ENCODE measurements at places on chromosomes 11 and 22. TPM values are rescaled to one million over a fixed set of nuclear protein-coding genes. Genes with fewer than 3 reads are reported as not detected.

GRCh38 chr22:46671824-46672432 is 51.7 kb downstream of the GRAMD4 start:
- no peak overlapping the region for H3K27ac ChIP-seq
- H3K4me1 ChIP-seq, result peaks cover 36% of the 10 kb centered on the region
- no peaks in the 10 kb centered on the region for H3K27me3 ChIP-seq
- DNase-seq, result no peak
- H3K36me3 ChIP-seq, result peaks cover 2% of the 10 kb centered on the region
- no peak overlapping the region for H3K4me3 ChIP-seq

GRCh38 chr11:109849946-109850345 is 243.2 kb upstream of the ZC3H12C start:
- H3K27ac ChIP-seq, result no peak overlapping the region
- H3K4me1 ChIP-seq, result no peaks in the 10 kb centered on the region
- peaks cover 5% of the 10 kb centered on the region for H3K27me3 ChIP-seq
- H3K36me3 ChIP-seq, result no peaks in the 10 kb centered on the region
- H3K4me3 ChIP-seq, result no peak overlapping the region
- no peak for DNase-seq

The SELENOH gene
- 147 TPM for total RNA-seq

GRCh38 chr11:15654451-15654850 is 539.7 kb downstream of the INSC start:
- no peak overlapping the region for H3K4me3 ChIP-seq
- H3K4me1 ChIP-seq, result no peaks in the 10 kb centered on the region
- no peak overlapping the region for H3K27ac ChIP-seq
- no peaks in the 10 kb centered on the region for H3K36me3 ChIP-seq
- H3K27me3 ChIP-seq, result peaks cover 27% of the 10 kb centered on the region

DNA sequence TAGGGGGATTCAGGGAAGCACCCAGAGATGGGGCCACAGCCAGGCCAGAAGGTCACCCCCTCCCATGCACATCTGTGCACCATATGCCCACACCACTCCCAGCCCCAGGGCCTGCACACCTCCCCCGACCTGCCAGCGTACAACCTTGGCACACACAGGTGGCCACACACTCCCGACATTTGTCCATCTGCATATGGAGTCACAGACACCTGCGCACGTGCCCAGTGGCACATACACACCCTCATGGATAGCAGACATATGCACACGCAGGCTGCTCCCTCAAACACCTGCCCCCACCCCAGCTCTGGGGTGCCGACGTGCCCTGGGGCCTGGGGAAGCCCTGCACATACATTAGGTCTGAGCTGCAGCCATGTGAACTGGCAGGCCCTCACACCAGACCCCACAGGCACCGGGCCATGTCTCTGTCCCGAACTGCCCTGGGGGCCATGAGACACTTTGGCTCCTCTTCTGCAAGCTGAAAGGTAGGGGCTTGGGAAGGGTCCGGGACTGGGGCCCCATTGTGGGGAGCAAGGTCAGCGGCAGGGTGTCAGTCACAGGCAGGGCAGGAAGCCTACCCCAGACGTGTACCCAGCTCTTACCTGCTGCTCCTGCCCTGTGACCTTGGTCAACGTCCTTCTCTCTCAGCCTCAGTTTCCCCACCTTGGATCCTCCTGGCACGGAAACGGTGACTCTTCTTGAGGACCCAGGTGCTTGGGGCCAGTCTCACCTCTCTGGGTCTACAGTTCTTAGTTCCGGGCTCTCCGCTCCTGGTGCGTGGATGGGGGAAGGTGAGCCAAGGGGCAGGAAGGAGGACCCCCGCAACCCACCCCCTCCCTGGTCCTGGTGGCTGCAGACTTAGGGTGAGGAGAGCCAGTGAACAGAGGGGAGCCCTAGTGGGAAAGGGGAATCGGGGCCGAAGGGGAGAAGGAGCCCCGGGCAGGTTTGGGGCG is 579 bp upstream of the CABP7 start:
- H3K4me3 ChIP-seq, result peak overlapping the region; percentile 38
- H3K27ac ChIP-seq, result no peak overlapping the region
- DNase-seq, result no peak

DNA sequence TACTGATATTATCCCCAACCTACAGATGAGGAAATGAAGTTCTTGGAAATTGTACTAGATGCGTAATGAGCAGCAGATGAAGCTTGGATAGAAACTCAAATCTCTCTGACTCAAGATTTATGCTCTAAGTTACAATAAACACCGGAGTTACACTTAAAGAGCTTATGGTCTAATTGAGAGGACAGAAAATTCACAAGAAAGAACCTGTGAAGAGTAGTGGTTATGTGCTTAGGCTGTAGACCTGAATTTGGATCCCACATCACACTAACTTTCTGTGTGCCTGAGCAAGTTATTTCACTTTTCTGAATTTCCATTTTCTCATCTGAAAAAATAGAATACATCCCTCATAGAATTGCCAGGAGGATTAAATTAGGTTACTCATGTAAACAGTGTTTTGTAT is 58.5 kb downstream of the FLI1 start:
- H3K4me1 ChIP-seq, result peaks cover 75% of the 10 kb centered on the region
- peaks cover 1% of the 10 kb centered on the region for H3K36me3 ChIP-seq
- peak overlapping the region; percentile 88 for H3K27ac ChIP-seq
- H3K4me3 ChIP-seq, result no peak overlapping the region
- H3K27me3 ChIP-seq, result no peaks in the 10 kb centered on the region
- DNase-seq, result no peak
